Activated T-helper 2 cell treated with anti-CD3 and anti-CD28 coated beads, Interferon-gamma antibody, Interleukin-2, Interleukin-4, amounts not matched to agents 10 μg/mL and 5 μg/mL and 100 μg/mL, durations not matched to agents 14 hours and 24 hours and 36 hours (primary cell): ENCODE measurements at places on chromosomes 3 and 15. TPM values are rescaled to one million over a fixed set of nuclear protein-coding genes. Genes with fewer than 3 reads are reported as not detected.

The OSBPL10 gene
- 42.5 and 47.6 TPM in 2 replicates for total RNA-seq

The ECE2 gene
- not detected in 2 replicates for total RNA-seq

The PLOD2 gene
- total RNA-seq = 1.1 and 2.2 TPM in 2 replicates

The CYP8B1 gene
- total RNA-seq = not detected in 2 replicates
